Pericardium fibroblast (primary cell): ENCODE measurements at places on chromosomes 13 and 19. TPM values are rescaled to one million over a fixed set of nuclear protein-coding genes. Genes with fewer than 3 reads are reported as not detected.

The KLK2 gene
- total RNA-seq: not detected in 2 replicates

The PLIN5 gene
- total RNA-seq: 1.1 TPM in 1 of 2 replicates, not detected in the other

The ZNF541 gene
- total RNA-seq: 0.23 TPM in 1 of 2 replicates, not detected in the other

The RBM26 gene
- total RNA-seq: 15.5 and 16.7 TPM in 2 replicates

The NLRP13 gene
- total RNA-seq: not detected in 2 replicates

The ZNF583 gene
- 3.1 and 3.4 TPM in 2 replicates for total RNA-seq

The LRRC8E gene
- total RNA-seq: 3.1 and 3.9 TPM in 2 replicates

The SHANK1 gene
- 0.93 and 1.4 TPM in 2 replicates for total RNA-seq

The ZNF562 gene
- 9.4 and 21.6 TPM in 2 replicates for total RNA-seq

The ERICH4 gene
- total RNA-seq: not detected in 2 replicates

The TMEM145 gene
- not detected in 2 replicates for total RNA-seq

The IGFL1 gene
- total RNA-seq: not detected in 2 replicates

The PSG6 gene
- not detected in 2 replicates for total RNA-seq

The SPTBN4 gene
- total RNA-seq: 0.47 and 1.4 TPM in 2 replicates

The NLRP9 gene
- not detected in 2 replicates for total RNA-seq

The IFNL3 gene
- not detected in 2 replicates for total RNA-seq

The SCN1B gene
- 5.2 and 27.2 TPM in 2 replicates for total RNA-seq

The KCNN4 gene
- total RNA-seq: not detected in 2 replicates

The FXYD1 gene
- 8.5 and 18.8 TPM in 2 replicates for total RNA-seq

The ZNF547 gene
- 2.1 and 3.8 TPM in 2 replicates for total RNA-seq

The RFXAP gene
- total RNA-seq: 1.4 and 3.8 TPM in 2 replicates

The FUT1 gene
- total RNA-seq: 0.17 and 1.8 TPM in 2 replicates

The HIF3A gene
- total RNA-seq: 31.7 and 37.2 TPM in 2 replicates

The CAMSAP3 gene
- total RNA-seq: not detected in 2 replicates

The UPK1A gene
- total RNA-seq: not detected in 2 replicates

The SOX1 gene
- not detected in 2 replicates for total RNA-seq

The NOP53 gene
- 253 and 299 TPM in 2 replicates for total RNA-seq

The CEACAM3 gene
- not detected in 2 replicates for total RNA-seq

The ZNF121 gene
- total RNA-seq: 11.9 and 19.8 TPM in 2 replicates
